ENCODE measurements at places on chromosomes 2 and 18.

DNA sequence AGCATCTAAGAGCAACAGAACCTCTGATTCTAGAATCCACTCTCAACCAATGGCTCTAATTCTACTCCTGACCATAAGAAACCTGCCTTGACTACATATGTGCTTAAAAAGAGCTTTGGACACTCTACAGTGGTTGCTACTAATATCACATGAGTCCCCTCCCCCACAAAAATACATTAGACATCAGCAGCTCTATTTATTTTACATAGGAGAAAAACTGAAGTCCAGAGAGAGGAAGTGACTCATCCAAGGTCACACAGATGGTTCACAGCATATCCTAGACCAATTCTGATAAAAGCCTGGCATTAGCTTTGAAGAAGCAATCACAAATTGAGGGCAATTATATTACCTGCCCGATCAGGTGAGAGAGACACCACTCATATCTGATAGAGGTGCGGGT, 49.8 kb downstream of the ALK start:
- no peak for DNase-seq

DNA sequence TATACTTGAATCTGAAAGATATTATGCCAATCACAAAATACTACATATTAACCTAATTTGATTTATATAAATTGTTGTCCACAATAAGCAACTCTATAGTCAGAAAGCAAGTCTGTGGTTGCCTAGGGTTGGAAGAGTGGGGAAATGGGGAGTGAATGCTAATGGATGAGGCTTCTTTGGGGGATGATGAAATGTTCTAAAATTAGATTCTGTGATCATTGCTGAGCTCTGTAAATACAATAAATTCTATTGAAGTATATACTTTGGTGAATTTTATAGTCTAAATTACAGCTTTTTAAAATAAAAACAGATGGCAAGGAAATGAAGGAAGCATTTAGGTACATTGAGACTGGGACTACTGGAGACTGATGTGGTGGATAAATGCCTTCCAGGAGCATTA, 275.5 kb downstream of the MBD2 start:
- no peak for DNase-seq

GRCh38 chr2:160940699-160941098, 219.5 kb upstream of the TANK start:
- no peak for DNase-seq

GRCh38 chr2:241043581-241043980, 45.2 kb downstream of the SNED1 start:
- DNase-seq, result no peak

GRCh38 chr18:27595113-27595838, 410.2 kb upstream of the CHST9 start:
- DNase-seq, result no peak

GRCh38 chr2:241459520-241459919, 48.9 kb downstream of the STK25 start:
- no peak for DNase-seq

DNA sequence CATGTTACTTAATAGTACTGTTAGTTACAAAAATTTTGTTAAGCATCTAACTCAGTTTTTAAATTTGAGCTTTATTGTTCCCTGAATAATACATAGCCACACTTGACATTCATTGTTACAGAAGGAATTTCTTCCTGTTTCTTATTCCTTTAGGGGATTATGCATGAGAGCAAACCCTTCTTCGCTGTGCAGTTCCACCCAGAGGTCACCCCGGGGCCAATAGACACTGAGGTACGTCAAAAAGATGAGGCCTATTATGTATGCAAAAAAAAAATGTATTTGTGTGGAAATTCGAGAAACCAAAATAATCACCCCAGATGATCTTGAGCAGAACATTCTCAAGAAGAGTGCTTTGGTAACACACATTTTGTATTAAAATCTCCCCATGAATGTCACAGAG, 36.3 kb downstream of the CPS1 start:
- DNase-seq, result no peak

DNA sequence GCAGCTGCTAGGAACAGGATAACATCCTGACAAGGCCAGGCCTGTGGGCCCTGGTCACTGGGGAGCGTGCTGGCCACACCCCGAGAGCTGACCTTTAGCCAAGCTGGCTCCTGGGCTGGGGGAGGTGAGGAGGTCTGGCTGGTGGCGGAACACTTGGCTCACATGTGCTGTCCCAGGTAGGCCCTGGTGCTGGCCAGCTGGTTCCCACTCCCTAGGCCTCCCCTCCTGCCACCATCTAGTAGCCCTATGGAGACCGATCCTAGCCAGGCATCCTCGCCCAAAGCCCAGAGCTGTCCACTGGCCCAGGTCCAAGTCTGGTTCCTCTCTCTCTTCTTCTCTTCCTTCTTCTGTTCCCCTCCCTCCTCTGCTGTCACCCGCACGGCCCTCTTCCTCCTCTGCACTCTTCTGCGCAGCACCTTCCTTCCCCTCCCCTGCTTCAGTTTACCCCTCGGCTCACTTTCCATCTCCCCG, 52.4 kb downstream of the TNS1 start:
- no peak for DNase-seq
